ENCODE measurements at places on chromosomes 4 and X.

GRCh38 chr4:36835246-36835645, 409.3 kb upstream of the NWD2 start:
- peak; percentile 9 for DNase-seq

- DNase-seq: no peak
These were observed 14.3 kb upstream of the AWAT1 start for GRCh38 chrX:70219938-70220764.

GRCh38 chrX:20567108-20567507, 300.4 kb upstream of the RPS6KA3 start:
- no peak for DNase-seq

GRCh38 chrX:81278616-81279015, 76.7 kb downstream of the SH3BGRL start:
- DNase-seq: no peak

GRCh38 chr4:132065940-132066495, 1083.1 kb upstream of the PCDH10 start:
- DNase-seq: no peak

- no peak for DNase-seq
These were observed 8.8 kb downstream of the PROM1 start for GRCh38 chr4:16075061-16075460.

Measured in kidney (tissue), 22 donors.